ENCODE measurements at places on chromosomes 5 and 9.

DNA sequence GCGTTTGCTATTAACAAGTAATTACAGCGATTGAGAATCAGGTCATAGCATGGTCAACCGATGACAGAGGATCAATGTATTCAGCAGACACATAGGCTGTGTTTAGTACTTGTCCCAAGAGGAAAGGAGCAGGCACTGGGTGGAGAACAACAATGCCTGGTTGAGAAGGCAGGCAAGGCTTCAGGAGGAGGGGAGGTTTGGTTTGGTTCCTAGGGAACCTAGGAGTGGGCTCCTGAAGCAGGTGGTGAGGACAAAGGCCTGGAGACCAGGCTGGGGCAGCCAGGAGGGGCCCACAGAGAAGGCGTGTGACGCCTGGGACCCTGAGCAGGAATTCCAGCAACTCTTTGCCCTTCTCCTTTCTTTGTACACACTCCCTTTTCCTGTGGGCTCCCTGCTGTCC lies 195.6 kb downstream of the SPOCK1 start:
- DNase-seq, result no peak

GRCh38 chr9:16458696-16459420 lies 411.6 kb downstream of the BNC2 start:
- no peak for DNase-seq

DNA sequence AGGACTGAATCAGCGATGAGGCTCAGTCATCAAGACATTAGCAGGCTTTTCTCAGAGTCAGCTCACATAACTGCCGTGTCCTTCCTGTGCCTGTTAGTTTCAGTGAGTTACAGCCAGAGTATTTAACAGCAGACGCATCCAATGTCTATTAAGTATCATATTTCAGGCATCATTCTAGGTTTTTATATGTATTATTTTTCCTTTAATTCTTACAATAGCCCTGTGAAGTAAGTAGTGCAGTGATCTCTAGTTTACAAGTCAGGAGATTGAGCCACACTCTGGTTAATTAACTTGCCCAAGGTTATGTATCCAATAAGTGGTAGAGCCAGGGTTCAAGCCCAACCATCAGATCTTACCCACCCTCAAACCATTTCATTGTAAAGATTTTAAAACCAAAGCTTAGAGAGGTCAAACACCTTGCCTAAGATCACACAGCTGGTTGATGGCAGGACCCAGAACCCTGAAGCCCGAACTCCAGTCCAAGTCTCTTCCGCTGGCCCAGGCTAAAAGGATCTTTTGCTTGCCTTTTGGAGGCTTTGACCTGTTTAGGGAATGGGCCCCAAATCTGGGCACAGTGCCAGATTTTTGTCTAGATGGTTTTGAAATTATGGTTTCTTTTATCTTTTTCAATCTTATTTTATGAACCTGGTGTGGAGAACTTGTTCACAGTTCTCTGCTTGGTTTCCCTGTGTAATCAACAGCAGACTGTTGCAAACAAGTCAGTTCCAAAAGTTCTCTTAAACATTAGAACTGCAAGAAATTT lies 261.2 kb upstream of the CLINT1 start:
- DNase-seq, result no peak

GRCh38 chr9:116115761-116116353 lies 37.7 kb upstream of the PAPPA start:
- peak; percentile 42 for DNase-seq

GRCh38 chr5:75509956-75510355 lies 1.5 kb downstream of the CERT1 start:
- DNase-seq, result no peak

DNA sequence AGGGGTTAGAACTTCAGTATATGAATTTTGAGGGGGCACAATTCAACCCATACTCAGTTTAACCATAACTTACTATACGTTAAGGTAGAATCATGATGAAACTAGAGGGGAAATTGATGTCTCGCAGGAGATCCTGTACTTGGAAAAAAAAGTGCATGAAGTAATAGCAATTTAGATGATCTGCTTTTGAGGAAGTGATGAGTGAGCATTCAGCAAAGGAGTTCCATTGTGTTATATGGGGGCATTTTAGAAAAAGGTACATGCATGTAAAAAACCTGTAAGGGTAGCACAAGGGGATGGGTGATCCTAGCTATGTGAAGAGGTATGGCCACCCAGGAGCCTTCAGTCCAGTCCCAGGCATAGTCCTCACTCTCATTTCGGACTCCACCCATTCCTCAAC lies 14.8 kb upstream of the TMC1 start:
- DNase-seq, result no peak

GRCh38 chr5:167819406-167819805 lies 472.0 kb upstream of the WWC1 start:
- DNase-seq, result peak; percentile 27

GRCh38 chr5:6638236-6638635 lies 5.0 kb downstream of the SRD5A1 start:
- DNase-seq, result no peak

DNA sequence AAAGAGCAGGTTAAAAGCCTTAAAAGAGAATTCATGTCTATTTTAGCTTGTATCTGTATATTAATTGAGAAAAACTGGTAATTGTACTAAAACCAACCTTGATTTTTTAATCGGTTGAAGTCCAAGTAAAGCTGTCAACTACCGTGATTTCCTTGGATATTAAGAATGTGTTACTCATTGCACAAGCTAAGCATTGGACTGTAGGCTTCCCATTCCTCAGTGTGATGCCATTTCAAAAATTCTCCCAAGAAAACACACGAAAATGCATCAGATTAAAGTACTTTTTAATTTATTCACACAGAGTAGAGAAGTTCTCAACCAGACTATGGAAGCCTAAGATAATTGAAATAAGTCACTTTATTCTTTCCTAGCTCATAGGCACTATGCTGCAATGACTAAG lies 761.4 kb upstream of the TYRP1 start:
- DNase-seq, result no peak

GRCh38 chr9:70406434-70406862 lies 8.0 kb downstream of the KLF9 start:
- no peak for DNase-seq

DNA sequence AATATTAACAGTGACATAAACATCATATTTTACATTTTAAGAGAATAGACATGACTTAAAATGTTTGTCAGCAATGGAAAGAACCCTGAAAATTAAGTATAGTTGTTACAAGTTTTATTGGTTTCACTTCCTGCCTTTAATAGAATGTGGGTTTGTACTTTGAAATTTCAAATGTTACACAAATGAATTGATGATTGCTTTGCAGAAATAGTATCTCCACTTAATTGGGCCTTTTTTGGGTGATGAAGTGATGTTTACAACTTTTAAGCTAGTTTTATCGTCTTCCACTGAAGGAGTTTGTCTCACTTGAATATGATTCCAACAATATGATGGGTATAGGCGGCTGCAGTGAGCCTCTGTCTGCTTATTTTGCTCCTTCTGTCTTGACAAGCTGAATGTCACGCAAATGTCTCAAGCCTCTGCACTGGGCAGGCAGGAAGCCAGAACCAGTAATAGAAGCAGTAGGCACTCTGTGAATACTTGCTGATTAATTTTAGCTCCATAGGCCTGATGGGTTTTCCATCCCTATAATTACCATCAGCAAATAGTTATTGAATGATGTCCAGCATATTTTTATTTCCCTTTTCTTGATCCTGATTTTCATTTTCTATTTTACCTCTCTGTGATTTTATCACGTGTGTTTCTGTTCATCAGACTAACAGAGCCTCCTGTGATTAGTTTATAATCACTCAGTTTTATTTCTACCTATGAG lies 10.6 kb upstream of the NR3C1 start:
- DNase-seq, result no peak

DNA sequence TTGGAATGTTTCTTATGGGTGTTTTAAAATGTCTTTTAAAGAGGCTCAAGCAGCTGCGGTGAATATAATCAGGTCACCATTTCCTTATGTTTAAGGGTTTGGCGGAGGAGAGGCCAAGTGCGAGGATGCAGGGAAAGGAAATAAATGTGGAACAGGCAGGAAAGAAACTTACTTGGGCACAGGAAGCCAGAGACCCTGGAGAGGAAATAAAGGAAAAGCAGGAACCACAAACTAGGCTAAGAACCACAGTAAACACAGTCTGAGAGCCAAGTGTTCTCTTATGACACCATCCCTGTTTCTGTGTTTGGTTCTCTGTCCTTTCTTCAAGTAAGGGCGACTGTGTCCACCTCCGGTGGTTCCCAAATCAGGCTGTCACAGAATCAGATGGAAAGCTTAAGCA lies 166.5 kb downstream of the C9orf152 start:
- no peak for DNase-seq

- no peak for DNase-seq
These were observed 118.7 kb upstream of the SNX2 start for GRCh38 chr5:122656160-122656559.

Data from NCI-H226 (cell line).